ENCODE measurements at places on chromosomes 6 and 20.
A peak's percentile ranks its signal among the peaks of the same experiment; 100 is the strongest.

- no peak for DNase-seq
Measured at GRCh38 chr6:43935921-43936439, 166.0 kb downstream of the VEGFA start.

GRCh38 chr6:153588330-153588729 is 450.7 kb upstream of the OPRM1 start:
- no peak for DNase-seq

GRCh38 chr6:43097098-43097489 is 21.0 kb downstream of the PTK7 start:
- DNase-seq, result no peak

DNA sequence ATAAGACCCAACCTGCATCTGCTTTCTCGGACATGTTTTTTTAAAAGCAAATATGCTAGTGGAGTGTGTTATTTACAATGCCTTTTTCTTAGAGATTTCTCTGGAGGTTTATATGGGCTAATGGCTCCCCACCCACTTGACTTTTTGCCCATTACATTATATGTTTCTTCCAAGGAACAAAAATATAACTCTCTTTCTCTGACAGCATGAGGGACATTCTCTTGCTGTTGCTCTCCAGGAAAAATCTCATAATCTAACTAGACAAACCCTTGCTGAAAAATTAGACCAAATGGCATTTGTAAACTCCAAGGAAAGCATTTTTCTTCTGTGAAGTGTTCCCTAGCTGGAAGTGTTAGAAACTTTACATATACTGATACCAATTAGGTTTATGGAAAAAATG is 213.7 kb downstream of the PRL start:
- DNase-seq, result no peak

DNA sequence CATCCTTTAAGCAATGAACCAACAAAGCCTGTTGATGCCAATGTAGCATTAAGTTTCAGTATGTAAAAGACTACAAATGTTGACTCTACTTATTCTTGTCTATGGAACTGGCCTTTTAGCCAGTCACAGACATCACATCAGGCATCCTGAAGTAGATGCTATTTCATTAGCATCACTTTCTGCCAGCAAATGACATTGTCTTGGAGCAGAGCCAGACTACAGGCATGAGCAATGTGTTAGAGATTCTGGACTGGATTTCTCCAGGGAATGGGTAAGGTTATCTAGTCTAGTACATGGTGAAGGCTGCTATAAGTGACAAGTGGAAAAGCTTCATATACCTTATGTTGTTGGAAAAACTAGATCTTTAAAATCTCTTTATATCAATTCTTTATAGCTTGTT is 142.9 kb downstream of the ADGRB3 start:
- no peak for DNase-seq

- no peak for DNase-seq
Measured at GRCh38 chr6:17870300-17871188, 116.9 kb downstream of the KIF13A start.

DNA sequence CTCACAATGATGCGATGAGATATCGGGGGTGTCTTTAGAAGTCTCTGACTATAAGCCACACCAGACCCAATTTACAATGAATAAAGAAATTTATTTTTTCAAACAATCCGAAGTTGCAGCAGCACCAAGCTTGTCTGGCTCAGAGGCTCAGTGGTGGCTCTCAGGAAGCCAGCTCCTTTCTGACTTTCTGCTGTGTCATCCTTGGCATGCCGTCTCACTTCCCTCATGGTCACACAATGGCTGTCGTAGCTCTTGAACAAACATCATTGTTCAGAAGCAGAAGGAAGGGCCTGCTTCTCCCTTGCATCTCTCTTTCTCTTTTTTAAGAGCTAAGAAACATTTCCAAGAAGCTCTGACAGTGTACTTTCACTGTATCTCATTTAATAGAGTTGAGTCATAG is 299.0 kb downstream of the DOK5 start:
- no peak for DNase-seq

- no peak for DNase-seq
Measured at GRCh38 chr6:142075516-142076101, 57.1 kb upstream of the GJE1 start.

GRCh38 chr6:148793721-148794120 is 46.9 kb downstream of the UST start:
- no peak for DNase-seq

DNA sequence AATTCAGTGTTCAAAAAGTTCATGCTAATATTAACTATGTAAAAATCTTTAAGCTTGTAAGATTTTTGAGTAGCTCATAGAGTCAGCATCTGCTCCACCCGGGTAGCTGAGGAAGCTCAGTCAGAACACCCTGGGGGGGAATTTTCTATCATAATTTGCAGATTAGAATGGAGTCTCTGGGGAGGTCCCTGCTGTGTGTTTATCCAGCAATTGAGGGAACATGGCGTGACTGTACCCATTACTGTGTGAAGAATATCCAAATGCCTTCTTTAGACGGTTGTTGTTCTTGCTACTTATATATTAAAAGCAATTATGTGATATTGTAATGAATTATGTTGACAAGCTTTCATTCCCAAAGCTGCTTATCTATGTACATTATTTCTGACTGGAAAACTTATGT is 64.8 kb downstream of the AIG1 start:
- DNase-seq, result no peak

DNA sequence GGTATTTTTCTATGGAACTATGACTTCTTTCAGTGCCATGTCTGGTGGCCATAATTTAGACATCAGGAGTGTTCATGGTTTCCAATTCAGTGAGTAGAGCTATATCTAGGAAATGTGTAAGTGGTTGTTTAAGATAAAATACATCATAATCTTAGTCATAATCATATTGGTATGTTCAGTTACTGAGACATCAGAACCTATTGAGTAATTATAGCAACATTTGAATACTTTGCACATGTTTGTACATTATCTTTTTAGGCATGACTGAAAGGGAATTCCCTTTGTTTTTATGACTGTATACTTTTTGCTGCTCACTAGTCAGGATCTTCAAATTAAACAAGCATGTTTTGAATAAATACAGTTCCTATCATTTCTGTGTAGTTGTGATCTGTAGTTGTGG is 64.0 kb downstream of the STXBP5 start:
- DNase-seq, result no peak

- DNase-seq, result no peak
Measured at GRCh38 chr6:119226089-119226488, 123.5 kb downstream of the MAN1A1 start.

- no peak for DNase-seq
Measured at GRCh38 chr20:46631874-46632446, 19.3 kb downstream of the SLC13A3 start.

GRCh38 chr6:79425589-79426311 is 111.5 kb downstream of the LCA5 start:
- DNase-seq, result no peak

DNA sequence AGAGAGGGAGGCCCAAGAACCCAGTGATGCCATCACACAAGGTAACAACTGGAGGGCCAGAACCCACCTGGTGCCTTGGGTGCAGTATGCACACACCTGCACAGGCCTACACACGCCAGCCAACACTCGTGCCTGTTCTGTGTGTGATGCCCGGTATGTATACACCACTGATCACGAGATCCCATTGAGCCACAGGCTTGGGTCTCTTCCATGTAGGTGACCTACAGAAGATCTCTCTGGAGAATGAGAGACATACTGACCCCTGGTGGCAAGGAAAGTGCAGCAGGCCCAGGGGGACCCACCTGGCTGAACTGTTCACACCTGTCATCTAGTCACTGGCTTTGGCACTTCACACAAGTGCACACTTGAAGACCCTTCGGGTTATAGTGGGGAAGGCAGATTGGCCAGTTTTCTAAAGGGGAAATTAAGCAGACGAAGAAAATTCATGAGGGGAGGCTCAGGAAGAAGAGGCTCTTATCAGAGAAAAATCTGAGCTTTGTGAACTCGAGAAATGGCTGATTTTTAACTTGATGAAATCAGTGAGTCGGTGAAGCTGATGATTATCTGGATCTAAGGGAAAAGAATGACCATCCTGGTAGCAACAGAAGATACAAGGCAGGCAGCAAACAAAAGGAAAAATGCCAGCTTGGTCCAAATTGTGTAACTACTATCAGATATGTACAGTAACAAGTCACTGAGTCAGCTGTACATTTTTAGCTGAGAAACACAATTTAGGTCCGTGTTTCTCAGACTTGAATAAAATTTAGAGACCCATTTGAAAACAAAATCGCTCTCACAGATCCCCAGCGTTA is 69.1 kb upstream of the PBOV1 start:
- peak; percentile 50 for DNase-seq

GRCh38 chr6:89542081-89542857 is 96.3 kb downstream of the LYRM2 start:
- no peak for DNase-seq

DNA sequence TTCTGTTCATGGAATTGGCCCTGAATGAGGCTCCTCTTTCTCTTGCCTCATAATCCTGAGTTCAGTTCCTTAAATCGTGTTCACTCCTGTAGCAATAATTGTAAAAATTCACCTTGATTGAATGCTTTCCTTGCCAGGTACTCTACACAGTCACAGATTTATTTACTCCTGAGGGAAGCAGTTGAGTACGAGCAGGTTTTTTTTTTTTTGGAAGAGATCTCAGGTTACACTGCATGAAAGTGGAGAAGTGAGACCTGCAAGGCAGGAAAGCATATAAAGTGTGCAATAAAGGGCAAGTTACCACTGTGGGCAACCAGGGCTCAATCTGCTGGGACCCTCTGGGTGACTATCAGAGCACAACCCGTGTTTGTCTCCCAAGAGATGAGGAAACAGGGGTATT is 93.0 kb upstream of the DOK5 start:
- DNase-seq, result no peak

DNA sequence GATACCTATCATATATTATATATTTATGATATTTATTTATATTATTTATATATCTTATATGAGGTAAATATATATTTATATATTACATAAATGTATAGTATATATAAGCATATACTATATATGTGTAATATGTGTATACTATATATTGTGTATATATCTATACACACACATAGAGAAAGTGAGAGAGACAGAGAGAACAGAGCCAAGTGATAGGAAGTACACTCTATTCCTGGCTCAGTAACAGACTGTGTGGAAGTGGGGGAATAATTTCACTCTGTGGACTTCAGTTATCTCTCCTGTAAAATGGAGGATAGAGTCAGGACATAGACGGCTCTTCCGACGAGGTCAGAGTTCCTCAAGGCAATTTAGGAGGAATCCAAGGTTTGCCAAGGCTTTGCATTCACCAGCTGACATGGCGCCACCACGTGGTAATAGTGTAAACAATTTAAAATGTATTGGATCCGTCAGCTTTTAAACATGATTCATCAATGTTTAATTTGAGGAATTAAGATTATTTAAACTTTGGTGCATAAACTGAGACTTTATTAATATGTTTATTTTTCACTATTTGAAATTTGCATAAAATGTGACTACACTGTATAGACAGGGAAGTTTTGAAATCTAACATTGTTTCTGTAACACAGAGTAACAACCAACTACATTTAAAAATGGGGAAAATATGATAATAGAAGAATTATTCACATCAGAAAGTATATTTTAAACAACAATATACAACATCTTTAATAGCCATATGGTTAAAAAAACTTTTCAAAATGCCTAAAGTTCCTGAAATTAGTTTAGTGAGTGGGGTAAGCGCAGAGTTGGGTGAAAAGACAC is 75.4 kb upstream of the TMEM244 start:
- peak; percentile 60 for DNase-seq

- DNase-seq, result no peak
Measured at GRCh38 chr20:37075932-37076685, 19.7 kb downstream of the RBL1 start.

DNA sequence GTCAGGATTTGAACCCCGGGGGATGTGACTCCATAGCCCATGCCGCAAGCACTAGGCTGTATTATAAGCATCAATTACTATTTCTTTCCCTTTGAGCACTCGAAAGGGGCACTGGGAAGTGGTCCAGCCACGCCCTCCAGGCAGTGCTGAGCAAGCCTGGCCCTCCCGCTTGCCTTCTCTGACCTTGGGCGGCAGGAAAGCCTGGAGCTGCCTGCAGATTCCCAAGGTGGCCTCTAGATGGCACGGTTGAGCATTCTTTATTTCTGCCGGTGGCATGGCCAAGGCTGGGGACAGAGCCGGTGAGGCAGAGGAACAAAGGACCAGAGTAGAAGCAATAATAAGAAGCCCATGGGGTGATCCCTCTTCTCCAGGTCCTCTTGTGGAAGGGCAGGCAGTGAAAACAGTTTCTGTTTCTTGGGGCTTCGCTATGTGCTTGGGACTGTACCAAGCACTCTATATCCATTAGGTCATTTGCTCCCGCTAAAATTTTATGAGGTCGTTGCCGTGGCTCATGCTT is 32.0 kb downstream of the ARHGAP40 start:
- DNase-seq, result peak; percentile 82

- no peak for DNase-seq
Measured at GRCh38 chr6:35341557-35341956, 801 bp upstream of the PPARD start.

DNA sequence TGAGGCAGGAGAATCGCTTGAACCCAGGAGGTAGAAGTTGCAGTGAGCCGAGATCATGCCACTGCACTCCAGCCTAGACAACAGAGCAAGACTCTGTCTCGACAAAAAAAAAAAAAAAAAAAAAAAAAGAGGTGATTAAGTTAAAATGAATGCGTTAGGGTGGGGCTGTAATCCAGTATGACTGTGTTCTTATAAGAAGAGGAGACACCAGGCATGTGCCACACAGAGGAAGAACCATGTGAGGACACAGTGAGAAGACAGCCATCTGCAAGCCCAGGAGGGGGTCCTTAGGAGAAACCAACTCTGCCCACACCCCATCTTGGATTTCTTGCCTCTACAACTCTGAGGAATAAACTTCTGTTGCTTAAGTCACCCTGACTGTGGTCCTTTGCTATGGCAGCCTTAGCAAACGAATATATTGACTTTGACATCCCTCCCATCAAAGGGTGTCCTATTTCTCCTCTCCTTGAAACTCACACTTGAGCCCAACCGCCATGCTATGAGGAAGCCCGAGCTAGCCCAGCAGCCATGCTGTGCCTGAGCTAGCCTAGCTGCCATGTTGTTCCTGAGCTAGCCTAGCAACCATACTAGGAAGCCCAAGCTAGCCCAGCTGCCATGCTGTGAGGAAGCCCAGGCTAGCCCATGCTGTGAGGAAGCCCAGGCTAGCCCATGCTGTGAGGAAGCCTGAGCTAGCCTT is 15.8 kb upstream of the PPP1R16B start:
- no peak for DNase-seq

DNA sequence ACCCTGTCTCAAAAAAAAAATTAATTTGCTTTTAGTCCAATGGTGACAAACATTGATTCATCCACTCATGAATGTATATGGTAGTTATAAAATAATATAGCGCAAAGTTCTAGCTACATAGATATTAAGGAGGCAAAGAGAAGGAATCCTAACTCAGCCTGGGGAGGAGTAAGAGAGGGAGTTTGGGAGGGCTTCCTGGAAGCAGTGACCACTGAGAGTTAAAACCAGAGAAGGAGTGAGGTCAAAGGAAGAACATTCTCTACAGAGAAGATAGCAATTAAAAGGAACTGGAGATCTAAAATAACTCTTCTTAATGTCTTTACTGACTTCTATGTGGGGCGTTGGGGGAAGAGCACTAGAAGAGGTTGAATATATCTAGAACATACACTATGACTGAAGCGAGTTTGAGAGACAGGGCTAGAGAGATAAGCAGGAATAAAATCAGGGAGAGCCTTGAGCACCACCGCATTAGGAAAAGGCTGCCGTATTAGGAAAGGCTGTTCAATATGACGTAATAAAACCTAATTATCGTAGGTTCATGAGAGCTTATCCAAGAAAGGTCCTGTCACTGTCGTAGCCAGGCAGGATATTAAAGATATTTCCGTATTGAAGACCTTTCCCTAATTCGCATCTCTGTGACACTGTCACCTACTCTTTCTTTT is 81.8 kb upstream of the CNKSR3 start:
- no peak for DNase-seq
